ENCODE measurements at places on chromosomes 6 and 20.
A peak's percentile ranks its signal among the peaks of the same experiment; 100 is the strongest.

DNA sequence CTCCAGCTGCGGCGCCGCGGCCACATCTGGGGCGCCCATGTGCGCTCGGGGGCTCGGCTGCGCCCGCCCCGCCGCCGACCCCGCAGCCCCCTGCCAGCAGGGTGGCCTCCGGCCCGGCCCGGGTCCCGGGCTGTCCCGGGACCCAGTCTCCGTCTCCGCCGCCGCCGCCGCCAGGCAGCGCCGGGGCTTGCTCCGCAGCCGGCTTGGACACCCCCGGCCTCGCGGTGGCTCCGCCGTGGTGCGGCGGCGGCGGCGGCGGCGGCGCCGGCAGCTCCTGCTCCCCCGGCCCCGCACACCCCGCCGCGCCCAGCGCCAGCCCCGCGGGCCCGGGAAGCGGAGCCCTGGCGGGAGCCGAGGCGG is 219 bp downstream of the ISM1 start:
- DNase-seq, result no peak

GRCh38 chr20:57792386-57793080 is 82.7 kb upstream of the PMEPA1 start:
- DNase-seq, result no peak

DNA sequence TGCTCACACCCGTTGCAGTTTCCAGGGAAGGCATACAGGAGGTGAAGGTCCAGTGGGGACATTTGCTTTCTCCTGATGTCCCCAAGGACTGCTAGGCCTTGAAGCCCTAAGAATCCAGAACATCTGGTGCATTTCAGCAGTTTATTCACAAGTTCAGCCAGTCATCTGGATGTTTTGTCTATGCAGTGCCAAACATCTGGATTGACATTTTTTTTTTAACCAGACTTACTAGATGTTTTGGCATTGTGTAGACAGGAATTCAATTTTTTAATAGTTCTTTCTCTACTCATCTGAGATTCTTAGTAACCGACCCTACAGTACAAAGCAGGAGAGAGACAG is 256.2 kb downstream of the CLIC5 start:
- no peak for DNase-seq

GRCh38 chr20:40797425-40797824 is 108.4 kb upstream of the MAFB start:
- peak; percentile 35 for DNase-seq

DNA sequence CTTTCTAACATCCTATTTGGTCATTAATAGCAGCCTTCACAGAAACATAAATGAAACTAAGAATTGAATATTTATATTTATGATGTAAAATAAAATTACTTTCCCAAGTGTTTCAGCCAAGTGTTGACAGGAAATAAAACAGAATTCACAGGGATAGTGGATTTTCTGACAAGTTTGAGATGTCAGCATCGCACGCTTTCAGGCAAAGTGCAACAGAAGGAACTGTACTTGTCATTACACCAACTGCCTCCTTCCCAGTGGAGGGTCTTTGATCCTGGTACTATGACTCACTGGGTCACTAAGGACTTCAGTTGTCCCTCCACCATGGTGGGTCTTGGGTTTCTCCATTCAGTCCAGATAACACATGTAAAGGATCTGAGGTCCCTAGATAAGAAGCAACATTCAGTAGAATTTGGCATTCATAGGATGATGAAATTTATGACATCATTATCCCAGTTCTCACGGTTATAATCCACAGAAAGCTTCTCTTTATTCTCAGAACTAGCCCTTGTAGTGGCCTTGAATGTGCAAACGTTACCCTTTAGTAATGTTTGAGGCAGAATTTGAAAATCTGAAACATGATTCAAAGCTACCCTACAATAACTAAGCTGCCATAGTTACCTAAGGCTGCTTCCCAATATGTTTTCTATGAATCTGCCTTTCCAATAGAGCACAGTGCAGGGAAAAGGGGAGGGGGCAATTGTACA is 3.8 kb upstream of the TNFAIP3 start:
- DNase-seq, result no peak

DNA sequence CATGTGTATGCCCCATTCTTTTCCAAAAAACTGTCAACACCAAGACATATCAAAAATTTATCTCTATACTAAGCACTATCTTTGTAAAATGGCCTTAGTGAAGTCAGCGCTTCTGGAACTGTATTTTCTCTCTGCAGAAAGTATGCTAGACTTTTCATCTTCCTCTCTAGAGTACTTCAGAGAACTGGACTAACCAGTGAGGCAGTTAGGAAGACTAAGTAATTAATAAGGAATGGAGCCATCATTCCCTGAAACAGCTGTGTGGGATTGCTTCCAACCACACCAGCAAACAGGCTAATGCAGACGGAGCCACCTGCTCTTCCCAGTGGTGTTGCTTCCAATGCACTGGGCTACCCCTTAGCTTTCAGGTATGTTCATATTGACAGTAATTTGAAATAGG is 169.1 kb upstream of the FUT9 start:
- DNase-seq, result no peak

- no peak for DNase-seq
Observed at GRCh38 chr6:109299776-109300564, 82.3 kb downstream of the CD164 start.

GRCh38 chr6:141261016-141261671 is 871.6 kb upstream of the GJE1 start:
- no peak for DNase-seq

- no peak for DNase-seq
Observed at GRCh38 chr6:43885399-43886066, 115.5 kb downstream of the VEGFA start.

- DNase-seq, result no peak
Observed at GRCh38 chr20:15265581-15266309, 928.3 kb upstream of the FLRT3 start.

DNA sequence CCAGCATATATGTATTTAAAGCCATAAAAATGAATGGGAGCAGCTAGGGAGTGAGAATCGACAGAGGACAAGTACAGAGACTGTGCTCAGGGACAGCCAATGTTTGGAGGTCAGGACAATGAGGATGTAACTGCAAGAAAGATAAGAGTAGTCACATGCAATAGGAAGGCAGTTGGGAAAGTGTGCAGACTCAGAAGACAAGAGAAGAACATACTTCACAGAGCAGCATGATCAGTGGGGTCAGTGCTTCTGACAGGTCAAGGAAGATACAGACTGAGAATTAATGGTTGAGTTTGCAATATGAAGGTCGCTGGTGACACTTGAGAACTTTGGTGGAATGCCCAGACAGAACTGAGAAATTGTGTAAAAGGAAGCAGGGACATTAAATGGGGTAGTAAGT is 25.1 kb downstream of the PLAGL1 start:
- no peak for DNase-seq

DNA sequence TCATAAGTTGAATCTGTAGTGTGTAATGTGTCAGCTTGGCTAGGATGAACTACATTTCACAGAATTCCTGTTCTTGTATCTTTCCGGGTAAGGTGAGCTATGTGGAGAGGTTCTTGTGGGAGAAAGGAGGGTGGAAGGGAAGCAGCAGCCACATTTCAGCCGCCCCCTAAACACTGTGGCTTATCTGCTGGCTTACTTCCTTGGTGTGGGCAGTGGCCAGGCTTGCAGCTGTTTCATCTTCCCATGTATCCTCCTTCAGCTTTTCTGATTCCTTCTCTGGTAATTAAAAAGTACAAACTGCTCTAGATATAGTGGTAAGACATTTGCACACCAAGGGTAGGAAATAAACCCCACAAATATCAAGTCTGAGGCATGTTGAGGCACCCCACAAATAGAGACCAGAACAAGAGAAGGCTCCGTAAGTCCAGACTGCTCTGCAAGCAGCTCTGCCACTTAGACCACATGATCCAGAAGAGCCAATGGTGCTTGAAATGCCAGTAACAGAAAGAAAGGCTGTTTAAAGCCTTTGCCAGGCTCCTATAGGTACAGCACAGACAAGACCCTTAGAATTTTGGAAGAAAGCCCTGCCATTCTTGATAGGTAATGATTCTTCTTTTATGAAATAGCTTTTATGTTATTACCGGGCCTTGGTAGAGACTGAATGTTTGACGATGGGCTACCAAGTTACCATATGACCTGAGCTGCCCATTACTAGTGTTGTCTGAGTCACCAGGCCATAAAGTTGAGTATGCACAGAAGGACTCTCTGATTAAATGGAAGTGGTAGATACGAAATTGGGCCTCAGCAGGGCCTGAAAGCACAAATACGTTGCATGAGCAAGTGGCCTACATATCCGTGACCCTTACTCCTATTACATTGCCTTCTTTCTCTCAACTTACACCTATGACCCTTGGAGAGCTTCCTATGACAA is 215.0 kb upstream of the SGK1 start:
- no peak for DNase-seq

GRCh38 chr6:42239736-42240375 is 22.2 kb upstream of the MRPS10 start:
- no peak for DNase-seq

- DNase-seq, result no peak
Observed at GRCh38 chr6:168625602-168626001, 184.6 kb downstream of the SMOC2 start.

- DNase-seq, result peak; percentile 36
Observed at GRCh38 chr6:144215402-144215931, 65.2 kb downstream of the STX11 start.

DNA sequence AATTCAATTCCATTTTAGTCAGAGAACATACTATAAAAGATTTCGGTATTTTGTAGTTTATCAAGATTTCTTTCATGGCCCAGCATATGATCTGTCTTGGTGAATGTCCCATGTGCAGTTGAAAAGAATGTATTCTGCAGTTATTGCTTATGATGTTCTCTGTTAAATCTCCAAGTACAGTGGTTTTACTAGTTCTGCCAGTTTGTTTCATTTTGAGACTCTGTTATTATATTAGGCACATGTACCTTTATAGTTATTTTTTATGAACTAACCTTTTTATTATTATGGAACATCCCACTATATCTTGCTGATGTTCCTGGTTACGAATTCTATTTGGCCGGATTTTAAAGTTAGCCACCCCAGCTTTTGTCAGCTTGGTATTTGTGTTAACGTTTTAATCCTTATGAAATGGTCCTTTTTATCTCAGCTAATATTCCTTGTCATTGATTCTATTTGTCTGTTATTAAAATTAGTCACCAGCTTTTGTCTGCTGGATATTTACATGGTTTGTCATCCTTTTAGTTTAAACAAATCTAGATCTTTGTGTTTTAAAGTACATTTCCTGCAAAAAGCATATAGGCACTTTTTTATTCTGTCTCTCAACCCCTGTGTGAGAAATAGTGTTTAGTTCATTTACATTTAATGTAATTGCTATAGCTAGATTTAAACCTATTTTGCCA is 48.9 kb downstream of the VTA1 start:
- no peak for DNase-seq

DNA sequence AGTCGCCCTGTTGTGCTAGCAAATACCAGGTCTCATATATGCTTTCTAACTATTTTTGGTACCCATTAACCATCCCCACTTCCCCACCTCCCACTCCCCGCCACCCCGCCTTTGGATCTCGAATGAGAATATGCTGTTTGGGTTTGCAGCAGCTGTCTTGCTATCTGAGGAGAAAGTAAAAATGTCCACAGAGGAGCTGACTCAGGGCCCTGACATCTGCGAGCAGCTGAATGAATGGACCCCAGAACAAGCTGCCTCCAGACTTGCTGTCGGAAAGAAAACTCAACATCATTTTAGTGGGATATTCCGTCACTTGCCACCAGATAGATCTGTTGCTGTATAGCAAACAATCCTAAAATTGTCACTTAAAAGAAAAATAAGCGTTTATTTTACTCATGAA is 103.7 kb downstream of the LINC00237 start:
- no peak for DNase-seq

- DNase-seq, result no peak
Observed at GRCh38 chr6:49504666-49505065, 4.9 kb downstream of the GLYATL3 start.

DNA sequence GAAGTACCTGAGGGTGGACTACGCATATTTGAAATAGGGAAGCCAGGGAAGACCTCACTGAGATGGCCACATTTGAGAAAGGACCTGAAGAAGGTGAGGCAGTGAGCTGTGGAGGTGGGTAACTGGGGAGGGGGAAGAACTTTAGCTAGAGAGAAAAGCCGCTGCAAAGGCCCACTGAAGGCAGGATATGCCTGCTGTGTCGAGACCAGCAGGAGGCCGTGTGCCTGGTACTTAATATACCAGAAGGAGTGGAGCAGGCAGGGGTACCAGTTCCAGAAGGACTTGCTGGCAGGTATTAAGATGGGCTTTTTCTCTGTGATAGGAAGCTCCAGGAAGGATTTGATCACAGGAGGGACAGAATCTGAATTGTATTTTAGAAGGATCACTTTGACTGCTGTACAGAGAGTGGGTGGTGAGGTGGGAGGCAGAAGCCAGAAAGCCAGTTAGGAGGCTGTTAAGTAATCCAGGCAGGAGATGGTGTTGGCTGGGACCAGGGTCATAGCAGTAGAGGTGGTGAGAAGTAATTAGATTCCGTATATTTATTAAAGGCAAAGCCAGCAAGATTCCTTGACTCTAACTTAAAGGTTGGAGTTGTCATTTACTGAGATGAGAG is 54.2 kb upstream of the FANCE start:
- DNase-seq, result no peak

- DNase-seq, result no peak
Observed at GRCh38 chr20:49447946-49448809, 34.3 kb downstream of the KCNB1 start.

DNA sequence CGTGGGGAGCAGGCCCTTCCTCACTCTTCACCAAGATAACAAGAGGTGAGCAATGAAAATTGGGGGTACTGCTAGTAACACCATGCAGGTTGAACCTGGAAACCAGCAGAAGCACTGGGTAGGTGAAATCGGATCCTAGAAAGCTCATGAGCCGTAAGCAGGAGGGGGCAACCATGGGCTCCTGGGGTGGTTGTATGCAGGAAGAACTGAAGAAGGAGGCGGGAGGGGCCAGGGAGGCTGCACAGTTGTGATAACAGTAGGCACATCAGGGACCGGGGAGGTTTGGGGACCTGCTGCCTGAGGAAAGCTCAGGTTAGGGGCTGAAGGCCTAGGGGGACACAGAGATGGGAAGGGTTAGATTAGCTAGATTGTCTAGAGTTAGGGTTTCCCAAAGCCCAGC is 5.6 kb upstream of the LY6G5C start:
- DNase-seq, result no peak

DNA sequence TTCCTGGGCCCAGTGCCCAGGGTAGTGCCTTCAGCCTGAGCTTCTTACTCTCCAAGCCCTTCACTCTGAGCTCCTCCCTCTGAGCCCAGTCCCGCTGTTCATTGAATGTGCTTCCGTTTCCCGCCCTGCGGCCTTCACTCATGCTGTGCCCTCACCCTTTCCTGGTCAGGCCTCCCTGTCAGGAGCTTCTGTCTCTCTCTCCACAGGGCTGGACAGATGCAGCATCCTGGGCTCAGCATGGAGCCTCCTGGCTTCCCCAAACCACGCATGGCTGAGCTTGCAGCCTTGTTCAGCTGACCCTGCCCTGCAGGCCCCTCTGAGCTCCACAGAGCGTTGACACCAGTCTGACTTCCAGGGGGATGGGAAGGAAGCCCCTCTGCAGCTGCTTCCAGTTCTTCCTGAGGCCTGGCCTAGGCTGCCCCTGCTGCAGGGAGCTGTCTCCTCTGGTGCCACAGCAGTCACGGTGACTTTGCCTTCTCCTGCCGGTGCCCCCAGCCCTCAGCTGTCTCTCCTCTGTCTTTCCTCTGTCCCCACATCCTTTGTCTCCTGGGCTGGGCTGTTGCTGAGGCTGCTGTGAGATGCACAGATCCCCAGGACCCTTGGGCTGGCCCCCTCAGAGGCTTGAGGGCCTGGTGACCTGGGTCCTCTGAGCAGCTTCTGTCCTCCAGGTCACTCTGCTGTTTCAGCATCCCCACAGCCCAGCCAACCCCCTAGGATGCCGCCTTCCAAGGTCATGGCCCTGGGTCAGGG is 7.9 kb upstream of the MYT1 start:
- no peak for DNase-seq

GRCh38 chr6:12459945-12460661 is 169.9 kb downstream of the EDN1 start:
- DNase-seq, result no peak

GRCh38 chr6:124765280-124765679 is 197.0 kb upstream of the RNF217 start:
- no peak for DNase-seq
